ENCODE measurements at places on chromosomes 5 and 9.

- no peak for DNase-seq
Measured at GRCh38 chr5:24823625-24824024, 178.8 kb upstream of the CDH10 start.

GRCh38 chr5:147573211-147573610 is 63.3 kb upstream of the DPYSL3 start:
- DNase-seq, result no peak

DNA sequence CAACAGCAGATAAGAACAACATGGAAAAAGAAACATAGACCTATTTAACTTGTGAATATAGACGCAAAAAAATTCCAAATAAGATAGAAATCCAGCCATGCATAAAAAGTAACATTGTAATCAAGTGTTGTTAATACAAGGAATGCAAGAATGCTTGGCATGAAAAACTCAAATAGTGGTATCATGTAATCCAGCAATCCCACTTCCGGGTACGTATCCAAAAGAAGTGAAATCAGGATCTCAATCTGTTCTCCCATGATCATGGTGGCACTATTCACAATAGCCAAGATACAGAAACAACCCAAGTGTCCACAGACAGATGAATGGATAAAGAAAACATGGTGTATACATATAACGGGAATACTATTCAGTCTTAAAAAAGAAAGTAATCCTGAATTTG is 437.4 kb downstream of the ARHGEF28 start:
- DNase-seq, result no peak

- no peak for DNase-seq
Measured at GRCh38 chr9:15909297-15909696, 356.5 kb downstream of the CCDC171 start.

GRCh38 chr5:97550818-97551217 is 367.8 kb upstream of the RIOK2 start:
- no peak for DNase-seq

GRCh38 chr9:7227951-7228350 is 470.2 kb downstream of the KDM4C start:
- DNase-seq, result no peak

GRCh38 chr9:91150998-91151717 is 210.6 kb downstream of the AUH start:
- DNase-seq, result no peak

GRCh38 chr9:85536076-85536475 is 205.7 kb downstream of the AGTPBP1 start:
- DNase-seq, result no peak

GRCh38 chr5:151890299-151890698 is 34.4 kb downstream of the GLRA1 start:
- no peak for DNase-seq

GRCh38 chr9:16516891-16517290 is 353.6 kb downstream of the BNC2 start:
- no peak for DNase-seq

DNA sequence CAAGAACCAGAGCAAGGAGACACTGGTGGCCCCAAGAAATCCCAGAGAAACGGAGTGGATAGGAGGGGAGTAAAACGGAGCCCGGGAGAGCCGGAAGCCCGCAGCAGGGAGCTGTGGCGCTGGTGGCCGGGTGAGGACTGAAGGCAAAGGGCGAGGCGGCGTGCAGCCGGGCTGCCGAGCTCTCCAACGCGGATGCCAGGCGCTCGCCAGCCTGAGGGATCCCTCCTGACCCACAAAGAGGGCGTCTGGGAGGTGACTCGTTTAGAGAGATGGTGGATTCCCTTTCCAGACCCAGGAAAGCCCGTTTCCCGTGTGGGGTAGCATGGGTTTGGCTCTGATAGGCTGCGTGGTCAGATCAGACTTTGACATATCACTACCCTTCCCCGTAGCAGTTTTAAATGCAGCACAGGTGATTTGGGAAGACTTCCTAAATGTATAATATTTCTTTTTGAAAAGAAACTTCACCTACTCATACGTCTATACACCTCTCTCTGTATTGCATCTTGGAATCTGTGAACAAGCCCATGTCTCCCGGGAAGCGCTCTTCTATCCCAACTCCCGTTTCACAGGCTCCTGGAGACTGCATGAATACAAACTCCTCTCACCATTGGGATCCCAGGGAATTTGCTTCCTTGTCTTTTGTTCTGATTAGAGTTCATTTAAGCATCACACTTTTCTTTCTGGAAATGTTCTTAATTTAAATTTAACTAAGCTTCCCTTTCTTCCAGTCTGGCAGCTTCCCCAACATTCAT is 158.1 kb downstream of the C9orf152 start:
- DNase-seq, result peak; percentile 30

GRCh38 chr5:85453026-85453349 is 1068.3 kb upstream of the EDIL3 start:
- DNase-seq, result no peak

DNA sequence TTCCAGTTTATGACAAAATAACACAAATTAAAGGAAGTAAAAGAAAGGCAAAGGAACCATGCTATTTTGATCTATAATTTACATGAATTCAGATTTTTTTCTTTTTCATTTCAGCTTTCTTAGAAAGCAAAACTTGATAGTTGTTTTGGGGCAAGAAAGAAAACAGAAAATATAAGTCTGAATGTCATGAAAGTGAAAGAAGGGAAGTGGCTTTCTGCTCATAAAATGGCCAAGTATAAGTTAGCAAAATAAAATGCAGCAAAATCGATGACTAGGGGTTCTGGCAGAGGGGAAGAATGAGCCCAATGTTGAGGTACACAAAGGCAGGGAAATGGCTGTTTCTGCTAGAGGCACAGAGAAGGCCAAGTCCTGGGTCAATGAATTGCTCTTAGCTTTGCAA is 3.0 kb upstream of the IFNW1 start:
- DNase-seq, result no peak

DNA sequence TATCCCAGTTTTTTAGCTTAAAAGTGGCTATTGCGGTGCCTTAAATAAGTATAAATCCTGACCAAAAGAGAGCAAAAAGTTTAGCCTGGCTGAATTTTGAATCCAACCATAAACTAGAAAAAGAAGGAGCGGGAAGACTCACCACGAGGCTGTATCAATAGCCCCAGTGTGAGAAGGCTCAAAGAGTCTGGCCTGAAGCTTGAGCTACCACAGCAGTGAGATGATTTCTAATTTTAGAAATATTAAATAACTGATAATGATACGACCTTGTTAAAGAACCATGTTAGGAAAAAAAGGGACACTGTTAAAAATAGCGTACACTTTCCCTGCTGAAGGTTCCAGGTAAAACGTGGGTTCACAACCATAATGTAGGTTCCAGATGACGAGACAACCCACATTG is 134.1 kb upstream of the ZNF462 start:
- DNase-seq, result no peak

DNA sequence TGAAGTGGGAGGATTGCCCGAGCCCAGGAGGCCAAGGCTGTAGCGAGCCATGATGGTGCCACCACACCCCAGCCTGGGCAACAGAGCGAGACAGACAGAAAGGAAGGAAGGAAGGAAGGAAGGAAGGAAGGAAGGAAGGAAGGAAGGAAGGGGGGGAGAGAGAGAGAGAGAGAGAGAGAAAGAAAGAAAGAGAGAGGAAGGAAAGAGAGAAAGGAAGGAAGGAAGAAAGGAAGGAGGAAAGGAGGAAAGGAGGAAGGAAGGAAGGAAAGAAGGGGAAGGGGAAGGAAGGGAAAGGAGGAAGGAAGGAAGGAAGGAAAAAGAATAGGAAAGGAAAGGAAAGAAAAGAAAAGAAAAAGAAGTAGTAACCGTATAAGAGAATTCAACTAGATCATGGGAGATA is 20.8 kb upstream of the LHFPL2 start:
- DNase-seq, result no peak

DNA sequence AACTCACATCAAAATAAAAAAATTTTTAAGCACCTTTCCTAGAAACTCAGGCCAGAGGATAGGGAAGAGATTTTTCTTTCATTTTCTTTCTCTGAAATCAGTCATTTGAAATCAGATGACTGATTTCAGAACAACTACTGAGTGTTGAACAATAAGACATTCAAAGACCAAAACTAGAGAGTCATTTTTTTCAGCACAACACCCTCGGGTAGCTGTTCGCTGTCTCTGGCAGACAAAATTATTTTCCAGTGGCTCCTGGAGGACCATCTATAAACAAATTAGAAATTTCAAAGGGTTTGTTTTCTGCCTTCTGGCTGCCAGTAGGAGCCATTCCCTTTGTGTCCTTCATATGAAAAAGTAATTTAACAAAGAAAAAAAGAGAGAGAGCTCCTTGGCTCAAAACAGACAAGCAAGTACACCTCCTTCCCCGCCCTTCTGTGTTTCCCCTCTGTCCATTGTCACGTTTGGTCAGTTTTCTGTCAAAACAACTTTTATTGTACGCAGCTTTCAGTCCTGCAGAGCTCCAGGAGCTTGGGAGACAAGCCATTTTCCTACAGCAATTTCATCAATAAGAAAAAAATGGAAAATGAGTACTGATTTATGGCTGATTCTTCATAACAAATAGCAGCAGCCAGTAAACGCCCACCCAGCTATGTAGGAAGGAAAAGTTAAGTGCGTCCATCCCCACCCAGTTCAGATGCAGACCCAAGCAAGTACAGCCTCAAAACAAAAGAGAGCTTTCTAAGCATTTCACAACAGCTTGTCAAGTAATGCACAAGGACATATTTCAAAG is 405.2 kb downstream of the ZNF608 start:
- no peak for DNase-seq

- no peak for DNase-seq
Measured at GRCh38 chr5:115561176-115561575, 16.6 kb upstream of the FEM1C start.

GRCh38 chr5:158819840-158820620 is 279.7 kb downstream of the EBF1 start:
- no peak for DNase-seq

DNA sequence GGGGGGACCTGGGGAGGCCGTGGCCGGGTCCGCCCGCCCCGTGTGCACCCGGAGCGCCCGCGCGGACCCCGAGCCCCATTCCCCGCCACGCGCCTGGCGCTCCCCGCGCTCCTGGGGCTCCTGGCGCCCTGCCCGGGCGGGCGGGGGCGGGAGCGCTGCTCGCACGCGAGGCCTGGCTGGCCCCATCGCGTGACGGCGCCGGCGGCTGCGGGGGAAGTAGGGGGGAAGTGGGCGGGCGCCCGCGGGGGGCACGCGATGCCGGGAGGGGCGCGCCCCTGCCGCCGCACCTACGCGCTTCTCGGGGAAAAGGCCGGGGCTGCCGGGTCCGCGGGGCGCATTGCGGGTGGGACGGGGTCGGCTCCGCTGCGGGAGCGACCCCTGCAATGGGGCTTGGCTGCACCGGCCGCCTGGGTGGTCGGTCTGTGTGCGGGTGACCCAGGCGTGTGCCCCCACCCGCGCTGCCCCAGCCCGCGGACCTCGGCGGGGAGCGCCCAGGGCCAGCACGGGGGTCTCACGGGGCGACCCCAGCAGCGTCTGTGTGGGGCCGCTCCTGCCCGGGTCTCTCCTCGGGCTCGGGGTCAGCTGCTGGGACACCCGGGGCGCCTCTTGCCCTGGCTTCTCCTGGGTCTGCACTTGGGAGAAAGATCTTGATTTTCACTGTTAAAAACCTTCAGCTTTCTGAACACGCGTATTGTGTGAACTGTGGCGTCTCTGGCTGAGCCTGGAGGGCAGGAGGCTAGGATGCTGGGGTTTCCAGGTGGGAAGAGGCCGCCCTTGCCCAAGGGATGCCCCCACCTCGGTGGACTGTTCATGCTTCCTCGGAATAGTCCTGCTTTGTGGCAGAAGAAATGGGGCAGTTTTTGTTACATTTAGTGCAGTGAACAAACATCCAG is 52.4 kb downstream of the AHRR start:
- DNase-seq, result peak; percentile 46

GRCh38 chr9:71589612-71590011 is 178.7 kb downstream of the CEMIP2 start:
- no peak for DNase-seq

- DNase-seq, result no peak
Measured at GRCh38 chr5:82018462-82018861, 46.6 kb downstream of the ATG10 start.

- DNase-seq, result no peak
Measured at GRCh38 chr5:18236386-18236785, 602.1 kb downstream of the TAF11L14 start.

DNA sequence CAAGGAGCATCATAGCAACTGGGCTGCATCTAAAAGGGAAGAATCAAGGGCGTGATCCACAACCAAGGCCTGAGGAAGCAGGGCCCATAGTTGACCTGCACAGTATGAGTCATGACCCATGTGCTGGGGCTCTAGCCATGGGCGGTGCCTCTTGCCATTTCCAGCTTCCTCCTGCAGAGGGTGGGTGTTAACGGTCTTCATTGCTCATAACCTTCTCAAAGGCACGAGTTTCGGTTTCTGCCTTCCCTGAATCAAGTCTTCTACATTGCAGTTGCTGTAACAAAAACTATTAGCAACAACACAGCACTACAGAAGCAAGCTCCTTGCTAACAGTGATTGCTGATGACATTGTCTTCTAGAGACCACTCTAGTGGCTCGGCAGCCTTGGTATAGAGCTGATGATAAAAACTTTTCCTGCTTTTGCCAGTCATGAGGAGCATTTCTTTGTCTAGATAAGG is 66.9 kb downstream of the CTSL start:
- no peak for DNase-seq

GRCh38 chr5:37738057-37738691 is 101.7 kb downstream of the GDNF start:
- peak; percentile 31 for DNase-seq

Data from NCI-H1105 (cell line).